ENCODE measurements at places on chromosomes 11 and 22.

GRCh38 chr11:63768237-63769041 is at the start of gene ZFTA:
TSS of gene ZFTA (minus strand) at chr11:63768775. CDS start at chr11:63768622, 153 bp downstream.
- H3K4me3 ChIP-seq: peak within 1 kb of the TSS; percentile 91
- H3K4me1 ChIP-seq: peaks cover 18% of the 10 kb centered on the region
- peaks cover 3% of the 10 kb centered on the region for H3K27me3 ChIP-seq
- DNase-seq: peak; percentile 41
- H3K27ac ChIP-seq: peak within 1 kb of the TSS; percentile 64

GRCh38 chr11:99327527-99327926 is 306.8 kb downstream of the CNTN5 start:
- no peaks in the 10 kb centered on the region for H3K36me3 ChIP-seq
- H3K27ac ChIP-seq: no peak overlapping the region
- H3K4me3 ChIP-seq: no peak overlapping the region
- DNase-seq: no peak

DNA sequence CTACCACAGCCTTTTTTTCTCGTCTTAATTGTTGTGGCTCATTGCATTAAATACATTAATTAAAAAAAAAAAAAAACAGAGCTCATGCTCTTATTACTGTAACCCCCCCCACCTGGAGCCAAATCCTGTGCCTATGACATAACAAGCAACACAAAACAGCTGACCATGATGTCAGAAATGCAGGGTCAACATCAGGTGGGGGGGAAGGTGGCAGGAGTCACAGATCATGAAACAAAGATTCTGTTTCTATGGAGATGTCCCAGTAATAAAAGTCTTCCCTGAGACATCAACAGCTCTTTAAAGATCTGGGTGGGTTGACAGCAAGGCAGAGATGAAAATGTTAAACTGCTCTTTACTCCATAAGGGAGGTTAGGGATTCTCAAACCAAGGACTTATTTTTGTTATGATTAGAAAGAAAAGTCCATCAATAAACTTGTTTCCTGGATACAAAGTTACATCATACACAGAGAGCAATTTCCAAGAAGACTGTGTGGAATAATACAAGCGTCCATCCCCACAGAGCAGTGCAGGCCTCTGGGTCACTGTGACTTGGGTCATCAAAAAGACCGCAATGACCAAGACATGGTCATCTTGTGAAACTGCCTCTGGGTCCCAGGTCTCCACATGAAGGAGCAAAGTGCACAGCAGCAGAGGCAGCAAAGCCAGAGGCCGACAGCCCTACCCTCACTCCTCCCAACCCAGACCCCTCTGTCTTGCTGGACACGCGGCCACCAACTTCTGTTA is 42.7 kb upstream of the CYP2D6 start:
- no peaks in the 10 kb centered on the region for H3K27me3 ChIP-seq
- H3K27ac ChIP-seq: no peak overlapping the region
- H3K36me3 ChIP-seq: no peaks in the 10 kb centered on the region
- peaks cover 11% of the 10 kb centered on the region for H3K4me1 ChIP-seq
- DNase-seq: peak; percentile 10

GRCh38 chr11:75541193-75542087 is 15.7 kb upstream of the GDPD5 start:
- DNase-seq: no peak
- no peak overlapping the region for H3K27ac ChIP-seq
- no peaks in the 10 kb centered on the region for H3K36me3 ChIP-seq
- no peaks in the 10 kb centered on the region for H3K27me3 ChIP-seq

GRCh38 chr22:19105867-19106802 is 16.1 kb downstream of the DGCR2 start:
- no peaks in the 10 kb centered on the region for H3K36me3 ChIP-seq
- no peak overlapping the region for H3K4me3 ChIP-seq
- H3K27ac ChIP-seq: no peak overlapping the region
- DNase-seq: no peak

DNA sequence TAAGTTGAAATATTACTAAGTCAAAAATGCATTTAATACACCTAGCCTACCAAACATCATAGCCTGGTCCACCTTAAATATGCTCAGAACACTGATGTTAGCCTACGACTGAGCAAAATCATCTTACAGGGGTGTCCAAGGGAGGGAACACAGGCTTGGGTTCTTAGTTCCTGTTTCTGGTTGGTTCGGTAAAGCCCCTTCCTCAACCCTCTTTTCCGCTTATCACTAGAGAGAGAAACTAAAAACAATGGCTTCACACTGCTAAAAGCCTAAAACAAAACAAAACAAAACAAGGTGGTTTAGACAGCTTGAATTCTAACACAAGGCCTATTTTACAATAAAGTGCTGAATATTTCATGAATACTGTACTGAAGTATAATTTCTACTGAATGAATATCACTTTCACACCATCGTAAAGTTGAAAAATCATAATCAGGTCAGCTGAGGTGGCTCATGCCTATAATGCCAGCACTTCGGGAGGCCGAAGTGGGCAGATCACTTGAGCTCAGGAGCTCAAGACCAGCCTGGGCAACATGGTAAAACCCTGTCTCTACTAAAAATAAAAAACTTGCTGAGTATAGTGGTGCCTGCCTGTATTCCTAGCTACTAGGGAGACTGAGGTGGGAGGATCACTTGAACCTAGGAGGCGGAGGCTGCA is 118.0 kb downstream of the SIK3 start:
- H3K27ac ChIP-seq: no peak overlapping the region
- no peaks in the 10 kb centered on the region for H3K27me3 ChIP-seq
- no peaks in the 10 kb centered on the region for H3K36me3 ChIP-seq
- H3K4me1 ChIP-seq: no peaks in the 10 kb centered on the region
- H3K4me3 ChIP-seq: no peak overlapping the region

DNA sequence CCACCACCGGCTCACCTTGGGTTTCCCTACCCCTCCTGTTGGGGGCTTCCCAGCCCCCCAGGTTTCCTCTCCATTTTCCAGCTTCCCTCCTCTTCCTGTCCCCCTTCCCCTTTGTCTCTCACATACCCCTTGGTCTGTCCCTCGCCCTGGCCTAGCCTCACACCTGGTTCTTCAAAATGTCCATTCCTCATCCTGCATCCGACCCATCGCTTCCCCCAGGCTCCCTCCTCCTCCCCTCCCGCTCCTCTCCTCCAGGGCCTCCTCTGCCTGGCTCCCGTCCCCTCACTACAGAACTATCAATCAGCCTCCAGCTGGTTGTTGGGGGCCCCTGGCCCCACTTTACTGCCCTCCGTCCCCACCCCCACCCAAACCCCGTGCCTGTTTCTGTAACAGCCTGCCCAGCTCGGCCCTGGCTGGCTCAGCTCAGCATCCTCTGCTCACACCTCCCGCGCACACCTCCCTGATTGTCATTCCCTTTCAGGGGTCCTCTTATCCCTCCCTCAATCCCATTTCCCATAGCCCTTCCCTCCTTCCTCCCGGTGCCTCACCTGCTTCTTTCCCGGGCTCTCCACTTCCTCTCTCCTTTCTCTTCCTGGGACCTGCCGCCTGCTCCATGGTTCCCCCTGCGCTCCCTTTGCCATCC is 1.2 kb downstream of the CNIH2 start:
- peaks cover 4% of the 10 kb centered on the region for H3K27me3 ChIP-seq
- no peak for DNase-seq
- no peak overlapping the region for H3K4me3 ChIP-seq

DNA sequence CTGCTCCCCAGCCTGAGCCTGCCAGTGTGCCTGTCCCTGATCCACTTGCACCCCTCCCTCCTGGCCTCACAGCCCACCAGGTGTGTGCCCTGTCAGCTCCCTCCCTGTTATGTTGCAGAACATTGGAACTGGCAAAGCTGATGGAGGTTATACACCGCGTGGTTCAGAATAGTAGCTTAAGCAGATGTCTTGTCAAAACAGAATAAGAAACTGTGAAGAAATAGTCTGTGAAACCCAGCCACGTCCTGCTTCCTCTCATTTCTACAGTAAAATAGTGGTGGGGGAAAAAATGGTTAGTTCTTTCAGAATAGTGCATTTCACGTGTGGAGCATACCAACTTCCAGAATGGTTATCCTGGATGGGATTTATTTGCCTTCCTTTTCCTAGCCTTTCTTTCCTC is 161.2 kb upstream of the NAV2 start:
- no peak overlapping the region for H3K4me3 ChIP-seq
- DNase-seq: no peak
- no peak overlapping the region for H3K27ac ChIP-seq
- no peaks in the 10 kb centered on the region for H3K4me1 ChIP-seq
- H3K27me3 ChIP-seq: no peaks in the 10 kb centered on the region

DNA sequence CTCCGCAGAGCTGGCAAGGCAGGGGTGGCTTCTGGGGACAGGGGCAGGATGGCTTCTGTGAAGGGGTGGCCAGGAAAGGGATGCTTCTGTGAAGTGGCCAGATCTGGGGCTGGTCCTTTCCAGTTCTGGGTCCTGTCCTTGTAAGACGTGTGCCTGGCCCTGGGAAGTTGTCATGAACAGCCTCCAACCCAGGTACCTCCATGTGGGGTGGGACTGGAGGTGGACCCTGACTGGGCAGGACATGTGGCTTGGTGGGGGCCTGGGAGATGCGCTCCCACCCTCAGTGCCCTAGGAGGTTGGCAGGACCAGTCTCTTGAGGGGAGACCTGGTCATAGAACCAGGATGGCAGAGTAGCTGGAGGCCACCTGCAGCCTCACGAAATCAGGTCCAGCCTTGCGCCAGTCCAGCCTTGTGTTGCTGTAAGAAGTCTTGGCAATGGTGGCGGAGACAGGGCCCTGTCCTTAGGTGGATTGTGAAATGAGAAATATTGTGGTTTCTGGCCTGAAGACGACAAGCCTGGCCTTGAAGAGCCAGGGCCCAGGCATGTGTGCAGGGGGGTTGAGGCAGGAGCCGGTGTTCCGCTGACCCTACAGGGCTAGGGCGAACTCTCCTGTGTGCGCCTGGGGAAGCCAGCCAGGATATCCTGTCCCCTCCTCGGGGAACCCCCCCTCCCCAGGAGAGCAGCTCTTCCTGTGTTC is 2.6 kb downstream of the KCNQ1 start:
- no peak overlapping the region for H3K27ac ChIP-seq
- no peak overlapping the region for H3K4me3 ChIP-seq
- no peaks in the 10 kb centered on the region for H3K4me1 ChIP-seq
- DNase-seq: no peak

DNA sequence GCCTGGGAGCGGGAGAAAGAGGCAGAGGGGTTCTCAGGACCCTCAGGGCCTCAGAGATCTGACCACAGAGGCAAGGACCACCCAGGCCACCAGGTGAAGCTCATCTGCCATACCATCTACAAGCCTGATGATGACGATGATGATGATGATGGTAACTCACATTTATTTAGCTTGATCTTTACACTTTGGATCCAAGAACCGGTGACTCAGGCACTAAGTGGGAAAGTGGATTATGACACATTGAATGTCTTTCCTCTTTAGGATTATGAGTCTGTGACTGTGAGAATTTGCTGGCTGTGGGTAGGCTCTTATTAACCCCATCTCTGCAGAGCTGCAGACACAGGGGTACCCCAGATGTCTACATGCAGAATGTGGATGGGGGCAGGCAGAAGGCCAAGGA is 110.3 kb downstream of the DSCAML1 start:
- no peaks in the 10 kb centered on the region for H3K36me3 ChIP-seq
- H3K27me3 ChIP-seq: peaks cover 1% of the 10 kb centered on the region
- H3K4me1 ChIP-seq: no peaks in the 10 kb centered on the region
- no peak overlapping the region for H3K27ac ChIP-seq
- H3K4me3 ChIP-seq: no peak overlapping the region

DNA sequence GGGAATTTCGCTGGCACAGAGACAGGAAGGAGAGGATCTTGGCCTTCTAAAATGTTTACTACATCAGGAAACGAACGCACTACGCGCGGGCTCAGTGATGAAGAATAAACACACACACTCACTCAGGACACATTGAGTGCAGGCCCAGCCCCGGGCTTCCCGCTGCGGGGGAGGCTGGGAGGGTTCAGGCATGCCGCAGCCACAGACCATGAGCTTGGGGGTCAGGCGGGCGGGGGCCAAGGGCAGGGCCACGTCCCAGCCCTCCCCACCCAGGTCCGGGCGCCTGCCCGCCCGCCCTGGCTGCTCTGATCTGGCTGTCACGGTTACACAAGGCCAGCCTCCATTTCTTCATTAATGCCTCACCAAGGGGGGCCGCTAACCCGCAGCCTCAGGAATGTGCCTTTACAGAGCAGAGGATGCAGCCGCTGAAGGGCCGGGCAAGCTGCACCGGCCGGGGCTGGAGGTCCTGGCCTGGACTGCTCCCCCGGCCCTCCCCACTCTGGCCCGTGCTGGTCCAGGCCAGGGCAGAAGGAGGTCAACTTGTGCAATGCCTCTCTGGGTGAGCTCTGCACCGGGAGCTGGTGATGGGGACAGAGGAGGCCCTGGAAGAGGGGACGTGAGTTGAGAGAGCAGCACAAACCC is 41.7 kb downstream of the IGF2 start:
- no peaks in the 10 kb centered on the region for H3K27me3 ChIP-seq
- H3K4me3 ChIP-seq: no peak overlapping the region
- peak; percentile 86 for DNase-seq
- H3K27ac ChIP-seq: peak overlapping the region; percentile 82

DNA sequence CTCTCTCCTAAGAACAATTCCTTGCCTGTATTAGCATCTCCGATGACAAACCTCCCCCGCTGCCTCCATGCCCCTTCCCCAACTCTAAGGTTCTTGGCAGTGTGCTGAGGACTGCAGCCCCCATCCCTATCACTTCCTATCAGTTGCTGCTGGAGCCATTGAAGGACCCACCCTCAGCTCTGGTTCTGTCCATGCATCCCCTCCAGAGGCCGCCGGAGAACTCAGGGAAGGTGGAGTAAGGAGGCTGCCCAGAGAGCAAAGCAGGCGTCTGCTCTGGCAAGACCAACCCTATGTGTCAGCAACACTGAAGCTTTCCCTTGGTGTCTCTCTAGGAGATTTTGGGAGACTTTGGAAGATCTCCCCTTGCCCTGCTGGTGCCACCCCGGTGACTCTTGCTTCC is 1139.5 kb downstream of the TBC1D22A start:
- no peak for DNase-seq
- no peaks in the 10 kb centered on the region for H3K36me3 ChIP-seq
- H3K27ac ChIP-seq: no peak overlapping the region

GRCh38 chr11:69538854-69539253 is 57.4 kb downstream of the LINC01488 start:
- no peak overlapping the region for H3K4me3 ChIP-seq
- no peaks in the 10 kb centered on the region for H3K36me3 ChIP-seq
- H3K4me1 ChIP-seq: peaks cover 7% of the 10 kb centered on the region
- peak; percentile 9 for DNase-seq
- H3K27ac ChIP-seq: no peak overlapping the region
- no peaks in the 10 kb centered on the region for H3K27me3 ChIP-seq

- DNase-seq: no peak
- H3K27me3 ChIP-seq: no peaks in the 10 kb centered on the region
- H3K36me3 ChIP-seq: peaks cover 3% of the 10 kb centered on the region
- H3K4me1 ChIP-seq: no peaks in the 10 kb centered on the region
- H3K27ac ChIP-seq: no peak overlapping the region
- H3K4me3 ChIP-seq: no peak overlapping the region
These were observed 22.2 kb downstream of the CYB5R2 start for GRCh38 chr11:7651140-7651551.

- no peaks in the 10 kb centered on the region for H3K4me1 ChIP-seq
- H3K27me3 ChIP-seq: peaks cover 2% of the 10 kb centered on the region
- no peak overlapping the region for H3K4me3 ChIP-seq
- H3K27ac ChIP-seq: no peak overlapping the region
These were observed 6.0 kb upstream of the PNPLA5 start for GRCh38 chr22:43897751-43898261.
